ENCODE measurements at places on chromosomes 6 and 20.

DNA sequence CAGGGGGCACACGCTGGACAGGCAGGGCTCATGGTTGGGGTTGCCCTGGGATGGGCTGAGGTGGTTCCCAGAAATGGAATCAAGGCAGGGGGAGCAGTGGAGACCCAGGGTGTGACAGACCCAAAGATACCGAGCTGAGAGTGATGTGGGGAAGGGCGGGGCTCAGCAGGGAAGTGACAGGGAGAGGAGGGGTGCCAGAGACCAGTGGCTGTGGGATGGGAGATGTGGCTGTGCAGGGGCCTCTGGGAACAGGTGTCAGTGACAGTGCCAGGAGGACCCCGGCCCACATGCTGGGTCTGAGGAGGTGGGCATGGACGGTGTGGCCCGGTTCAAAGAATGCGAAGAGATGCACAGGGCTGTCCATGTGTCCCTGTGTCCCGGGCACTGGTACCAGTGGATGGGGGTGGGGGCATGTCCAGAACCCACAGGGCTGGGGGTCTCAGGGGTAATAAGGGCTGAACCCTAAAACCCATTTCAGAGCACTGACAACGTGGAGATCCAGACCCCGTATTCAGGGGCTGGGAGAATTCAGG lies 1.0 kb downstream of the CABLES2 start:
- DNase-seq: no peak

DNA sequence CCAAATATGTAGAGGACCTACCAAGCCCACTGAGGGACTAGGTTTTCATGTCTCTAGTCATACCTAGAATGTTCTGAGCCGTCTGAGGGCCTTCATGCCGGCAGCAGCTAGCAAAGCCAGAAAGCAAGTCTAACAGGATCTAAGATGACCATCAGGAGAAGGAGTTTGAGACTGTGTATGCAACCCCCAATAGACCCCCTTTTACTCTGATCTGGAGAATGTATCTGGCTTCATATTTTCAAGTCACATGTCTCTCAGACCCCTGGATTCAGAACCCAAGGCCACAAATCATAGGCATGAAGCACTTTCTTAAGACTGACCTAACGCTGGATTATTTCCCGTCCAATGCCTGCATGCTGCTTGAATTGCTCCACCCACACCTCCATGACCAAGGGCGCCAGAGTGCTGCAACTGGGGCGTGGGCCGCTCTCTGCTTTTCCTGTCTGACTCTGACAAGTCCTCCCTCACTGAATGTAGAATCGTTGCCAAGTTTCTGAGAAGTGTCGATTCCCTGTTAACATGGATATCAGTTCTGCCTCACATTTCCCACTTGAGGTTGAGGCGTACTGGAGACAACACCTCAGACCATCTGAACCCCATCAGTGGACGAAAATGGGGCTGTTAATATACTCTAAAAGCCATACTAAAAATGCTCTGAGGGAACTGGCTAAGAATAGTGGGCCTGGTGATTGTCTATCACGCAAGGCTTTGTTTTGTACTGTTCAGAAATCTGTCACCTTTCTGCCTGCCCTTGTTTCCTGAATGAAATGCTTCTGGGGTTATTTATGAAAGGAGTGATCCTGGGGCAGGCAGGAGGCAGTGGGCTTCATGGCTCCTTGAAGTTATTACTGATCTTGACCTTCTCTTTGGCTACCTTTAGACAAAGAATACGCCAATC lies 23.9 kb upstream of the ASXL1 start:
- no peak for DNase-seq

DNA sequence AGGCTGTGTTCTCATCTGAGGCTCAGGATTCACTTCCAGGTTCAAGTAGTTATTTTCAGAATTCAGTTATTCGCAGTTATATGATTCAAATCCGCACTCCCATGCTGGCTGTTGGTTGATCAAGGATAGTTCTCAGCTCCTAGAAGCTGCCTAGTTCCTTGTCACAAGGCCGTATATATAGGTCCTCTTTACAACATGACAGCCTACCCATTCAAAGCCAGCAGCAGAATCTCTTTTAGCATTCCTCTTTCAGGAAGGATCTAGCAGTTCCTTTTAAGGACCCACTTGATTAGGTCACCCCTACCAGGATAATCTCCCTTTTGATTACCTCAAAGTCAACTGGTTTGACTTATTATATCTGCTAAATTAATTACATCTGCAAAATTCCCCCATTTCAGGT lies 23.8 kb upstream of the LAMP5 start:
- no peak for DNase-seq

DNA sequence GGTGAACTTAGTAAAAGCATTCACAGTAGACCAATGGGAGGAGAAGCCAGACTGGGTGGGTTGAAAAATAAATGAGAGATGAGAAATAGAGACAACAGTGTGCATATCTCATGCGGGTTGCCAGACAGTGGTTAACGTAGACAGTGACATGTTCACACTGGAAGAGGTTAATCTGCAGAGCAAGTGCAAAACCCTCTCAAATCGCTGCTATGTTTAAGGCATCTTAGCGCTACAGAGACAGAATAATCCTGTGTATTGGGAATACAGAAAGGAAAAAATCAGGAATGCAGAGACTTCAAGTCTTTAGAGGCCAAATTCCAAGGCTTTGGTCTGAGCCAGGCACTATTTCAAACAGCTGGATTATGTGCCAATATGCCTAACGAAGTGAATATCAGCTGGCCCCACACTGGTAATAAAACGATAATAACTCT lies 107.1 kb downstream of the TSHZ2 start:
- no peak for DNase-seq

DNA sequence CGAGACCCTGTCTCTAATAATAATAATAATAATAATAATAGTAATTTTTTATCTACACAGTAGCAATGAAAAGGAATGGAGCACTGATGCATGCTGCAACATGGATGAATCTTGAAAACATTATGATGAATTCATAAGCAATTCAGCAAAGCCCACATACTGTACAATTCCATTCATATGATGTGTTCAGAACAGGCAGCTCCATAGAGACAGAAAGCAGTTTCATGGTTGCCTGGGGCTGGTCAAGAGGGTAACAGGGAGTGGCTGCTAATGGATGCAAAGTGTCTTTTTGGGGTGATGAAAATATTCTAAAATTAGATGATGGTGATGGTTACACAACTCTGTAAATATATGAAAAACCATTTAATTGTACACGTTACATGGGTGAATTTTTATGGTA lies 43.6 kb downstream of the SLC24A3 start:
- DNase-seq: no peak

GRCh38 chr6:161053103-161053502 lies 61.5 kb downstream of the MAP3K4 start:
- no peak for DNase-seq

DNA sequence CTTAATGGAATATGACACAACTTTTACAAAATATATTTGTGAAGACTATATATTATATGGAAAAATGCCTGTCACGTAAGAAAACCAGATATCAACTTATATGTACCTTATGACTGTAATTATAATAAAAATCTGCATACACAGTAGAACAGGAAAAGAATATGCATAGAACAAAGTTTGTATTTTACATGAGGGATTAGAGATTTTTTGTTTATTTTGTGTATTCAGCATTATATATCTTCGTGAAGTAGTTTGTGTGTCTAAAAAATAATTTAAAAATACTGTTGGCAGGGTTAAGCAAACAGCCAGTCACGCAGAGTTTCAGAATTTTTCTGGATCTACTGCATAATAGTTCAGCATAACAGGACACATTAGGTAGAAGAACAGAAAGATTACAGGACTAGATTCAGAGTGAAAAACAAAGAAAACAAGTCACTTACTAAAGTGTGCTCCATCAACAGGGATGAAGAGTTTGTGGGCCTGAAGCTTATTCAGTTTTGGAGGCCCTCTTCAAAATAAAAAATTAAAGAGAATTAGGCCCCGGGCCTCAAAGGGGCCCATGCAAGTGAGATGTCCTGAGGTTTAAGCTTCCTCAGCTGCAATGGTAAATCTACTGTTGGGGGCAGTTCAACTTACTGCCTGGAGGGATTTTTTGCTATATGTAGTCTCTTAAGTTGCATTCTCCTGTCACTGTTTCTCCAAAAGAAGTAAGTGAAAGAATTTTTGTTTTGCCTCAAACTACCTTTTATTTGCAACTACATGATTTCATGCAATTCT lies 16.3 kb downstream of the TXLNB start:
- DNase-seq: no peak

GRCh38 chr6:66964216-66964615 lies 1257.2 kb upstream of the EYS start:
- DNase-seq: no peak

- no peak for DNase-seq
These were observed 7.5 kb downstream of the BCAS1 start for GRCh38 chr20:54062812-54063280.

GRCh38 chr6:40112350-40112749 lies 178.1 kb upstream of the MOCS1 start:
- DNase-seq: no peak

DNA sequence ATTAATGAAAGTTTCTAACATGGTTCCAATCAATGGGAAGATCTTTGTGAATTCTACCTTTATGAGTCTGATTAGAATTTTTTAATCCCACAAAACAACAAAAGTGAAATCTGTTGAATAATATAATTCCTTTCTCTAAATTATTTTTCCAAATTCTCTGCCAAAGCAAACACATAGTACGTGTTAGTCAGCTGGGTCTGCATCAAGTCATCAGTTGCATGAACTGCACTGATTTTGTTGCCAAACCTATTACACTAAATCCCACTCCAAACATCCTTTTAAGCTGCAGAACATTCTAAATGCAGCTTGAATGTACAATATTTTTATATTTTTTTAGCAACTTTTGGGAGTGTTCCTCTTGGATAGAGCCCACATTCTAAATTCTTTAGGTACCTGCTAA lies 199.0 kb upstream of the HSF2 start:
- no peak for DNase-seq

GRCh38 chr6:90008908-90009501 lies 114.7 kb downstream of the GJA10 start:
- DNase-seq: no peak

GRCh38 chr6:137427656-137428290 lies 66.4 kb downstream of the OLIG3 start:
- no peak for DNase-seq

DNA sequence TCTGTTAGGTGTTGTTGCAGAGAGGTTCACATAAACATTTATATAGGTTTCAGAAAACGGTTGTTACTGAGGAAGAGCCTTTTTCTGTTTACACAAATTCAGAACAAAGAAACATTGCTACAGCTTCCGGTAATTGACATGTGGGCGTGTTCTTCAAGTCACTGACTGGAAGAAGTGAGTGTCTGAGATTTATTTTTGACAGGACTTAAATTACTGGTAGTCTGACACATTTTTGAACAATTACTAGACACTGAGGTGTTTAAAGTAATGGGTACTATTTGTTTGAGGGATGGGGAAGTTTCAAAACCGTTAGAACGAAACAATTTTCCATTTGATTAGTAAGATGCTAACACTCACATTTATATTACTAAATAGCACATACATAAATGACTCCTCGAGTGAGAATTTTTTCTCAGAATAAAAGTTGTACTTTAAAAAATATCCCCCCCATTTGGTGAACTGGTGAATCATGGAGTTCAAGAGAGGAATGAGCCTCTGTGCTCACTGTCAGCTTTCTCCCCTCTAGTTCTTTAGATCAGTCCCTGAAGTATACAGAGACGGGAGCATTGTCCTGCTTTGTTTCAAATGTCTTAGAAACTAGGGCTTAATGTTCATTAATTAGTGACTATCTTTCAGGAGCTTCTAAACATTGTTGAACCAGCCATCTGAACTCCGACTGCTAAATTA lies 98.7 kb downstream of the TSHZ2 start:
- DNase-seq: no peak

- DNase-seq: no peak
These were observed 105.0 kb downstream of the SLC24A3 start for GRCh38 chr20:19317237-19318069.

GRCh38 chr6:32685603-32686002 lies 19.1 kb upstream of the HLA-DQB1 start:
- DNase-seq: peak; percentile 7

DNA sequence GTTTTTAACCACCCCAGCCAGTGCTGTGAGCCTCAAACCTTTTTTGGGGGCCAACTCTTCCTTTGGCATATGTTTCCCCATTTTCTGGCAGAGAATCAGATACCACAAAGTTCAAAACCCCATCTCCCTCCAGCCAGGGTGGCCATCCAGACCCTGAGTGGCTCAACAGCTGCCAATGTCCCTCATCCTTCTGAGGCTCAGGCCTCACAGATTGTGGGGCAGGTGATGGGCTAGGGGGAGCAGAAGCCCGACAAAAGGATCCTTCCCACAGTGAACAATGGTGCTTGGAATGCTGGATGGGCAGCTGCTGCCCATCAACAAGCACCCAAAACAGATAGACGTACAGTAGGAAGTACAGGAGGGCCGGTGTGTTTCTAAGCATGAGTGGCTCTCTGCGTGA lies 42.6 kb upstream of the IL17A start:
- DNase-seq: no peak

All from stimulated activated CD4-positive, alpha-beta T cell treated with anti-CD3 and anti-CD28 coated beads, Interleukin-1b, Interleukin-23, amount 100 ng/mL, for 1 hour (primary cell).